ENCODE measurements at places on chromosomes 16 and 17.

DNA sequence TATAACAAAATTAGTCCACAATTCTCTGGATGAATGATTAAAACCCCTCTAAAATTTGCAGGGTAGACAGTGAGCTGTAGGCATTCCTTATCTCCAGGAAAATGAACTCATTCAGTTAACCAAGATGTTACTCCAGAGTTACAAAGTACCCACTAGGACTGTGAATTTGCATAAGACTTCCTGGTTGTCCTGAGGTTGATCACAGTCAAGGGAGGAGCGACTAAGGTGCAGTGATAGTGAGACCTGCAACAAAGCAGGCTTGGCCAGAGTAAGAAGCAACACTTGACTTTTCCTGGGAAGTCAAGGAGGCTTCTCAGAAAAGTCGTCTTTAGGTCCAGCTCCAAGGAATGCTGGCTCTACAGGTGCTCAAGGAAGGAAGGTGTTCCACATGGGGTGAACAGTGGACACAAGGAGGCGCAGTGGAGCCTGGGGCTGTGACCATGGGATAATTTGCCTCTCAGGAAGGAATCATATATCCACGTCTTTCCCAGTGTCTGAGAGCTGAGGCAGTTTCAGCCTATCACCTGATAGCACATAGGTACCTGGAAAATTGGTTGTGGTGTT lies 821.1 kb upstream of the EEF2KMT start:
- DNase-seq, result no peak

DNA sequence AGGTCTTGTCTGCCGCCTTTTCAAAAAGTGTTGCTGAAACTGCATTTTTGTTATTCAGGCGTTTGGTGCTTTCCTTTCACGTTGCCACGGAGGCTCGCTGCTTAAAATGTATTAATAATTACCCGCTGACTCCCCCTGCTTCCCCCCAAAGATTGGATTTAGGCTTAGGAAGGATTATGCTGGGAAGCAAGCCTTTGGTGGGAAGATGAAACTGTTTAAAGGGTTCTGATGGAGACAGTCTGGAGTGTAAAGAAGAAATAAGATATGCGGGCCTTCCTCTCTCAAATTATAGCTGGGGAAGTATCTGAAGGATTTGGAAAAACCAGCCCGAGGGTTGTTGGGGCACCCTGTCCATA lies 1.1 kb downstream of the KSR1 start:
- DNase-seq, result no peak

DNA sequence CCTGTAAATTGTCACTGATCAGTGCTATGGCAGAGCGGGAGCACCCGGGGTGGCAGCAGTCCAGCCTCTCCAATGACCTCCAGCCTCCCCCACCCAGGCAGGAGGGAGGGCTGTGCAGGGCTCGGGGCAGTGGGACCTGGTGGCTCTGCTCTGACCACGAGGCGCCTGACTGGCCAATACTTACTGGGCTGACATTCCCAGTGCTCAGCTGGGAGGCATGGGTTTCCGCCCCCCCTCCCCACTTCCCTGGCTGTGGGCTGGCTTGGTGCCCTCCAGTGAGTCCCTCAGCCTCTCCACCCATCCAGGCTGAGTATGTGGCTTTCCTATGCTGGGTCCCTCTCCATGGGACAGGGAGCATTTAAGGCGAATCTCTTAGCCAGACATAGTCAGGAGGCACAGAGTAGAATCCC lies 2.7 kb downstream of the SOCS3 start:
- no peak for DNase-seq

DNA sequence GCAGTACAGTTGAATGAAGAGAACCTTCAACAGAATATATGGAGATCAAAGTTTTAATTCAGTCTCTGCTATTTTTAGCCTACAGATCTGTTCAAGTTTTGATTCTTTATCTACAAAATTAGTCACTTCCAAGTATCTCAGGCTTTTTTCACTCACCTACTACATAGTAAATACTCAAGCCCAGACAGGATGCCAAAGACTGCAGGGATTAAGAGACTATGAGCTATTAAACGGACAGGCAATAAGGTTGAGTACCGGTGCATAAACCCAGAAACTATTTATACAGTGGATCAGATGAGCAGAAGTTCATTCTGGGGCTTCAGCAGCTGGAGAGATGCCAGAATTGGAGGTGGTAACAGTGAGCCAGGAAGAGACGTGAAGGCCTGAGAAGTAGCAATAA lies 18.7 kb upstream of the OR3A1 start:
- no peak for DNase-seq

- peak; percentile 15 for DNase-seq
Observed at GRCh38 chr16:10668322-10669045, 26.2 kb downstream of the TEKT5 start.

GRCh38 chr17:27560668-27561067 lies 70.3 kb upstream of the LGALS9 start:
- no peak for DNase-seq

- DNase-seq, result no peak
Observed at GRCh38 chr16:53912155-53912554, 208.2 kb downstream of the FTO start.

- no peak for DNase-seq
Observed at GRCh38 chr17:17051380-17051779, 9.1 kb downstream of the MPRIP start.

- no peak for DNase-seq
Observed at GRCh38 chr16:59356144-59356543, 622.0 kb upstream of the GOT2 start.

DNA sequence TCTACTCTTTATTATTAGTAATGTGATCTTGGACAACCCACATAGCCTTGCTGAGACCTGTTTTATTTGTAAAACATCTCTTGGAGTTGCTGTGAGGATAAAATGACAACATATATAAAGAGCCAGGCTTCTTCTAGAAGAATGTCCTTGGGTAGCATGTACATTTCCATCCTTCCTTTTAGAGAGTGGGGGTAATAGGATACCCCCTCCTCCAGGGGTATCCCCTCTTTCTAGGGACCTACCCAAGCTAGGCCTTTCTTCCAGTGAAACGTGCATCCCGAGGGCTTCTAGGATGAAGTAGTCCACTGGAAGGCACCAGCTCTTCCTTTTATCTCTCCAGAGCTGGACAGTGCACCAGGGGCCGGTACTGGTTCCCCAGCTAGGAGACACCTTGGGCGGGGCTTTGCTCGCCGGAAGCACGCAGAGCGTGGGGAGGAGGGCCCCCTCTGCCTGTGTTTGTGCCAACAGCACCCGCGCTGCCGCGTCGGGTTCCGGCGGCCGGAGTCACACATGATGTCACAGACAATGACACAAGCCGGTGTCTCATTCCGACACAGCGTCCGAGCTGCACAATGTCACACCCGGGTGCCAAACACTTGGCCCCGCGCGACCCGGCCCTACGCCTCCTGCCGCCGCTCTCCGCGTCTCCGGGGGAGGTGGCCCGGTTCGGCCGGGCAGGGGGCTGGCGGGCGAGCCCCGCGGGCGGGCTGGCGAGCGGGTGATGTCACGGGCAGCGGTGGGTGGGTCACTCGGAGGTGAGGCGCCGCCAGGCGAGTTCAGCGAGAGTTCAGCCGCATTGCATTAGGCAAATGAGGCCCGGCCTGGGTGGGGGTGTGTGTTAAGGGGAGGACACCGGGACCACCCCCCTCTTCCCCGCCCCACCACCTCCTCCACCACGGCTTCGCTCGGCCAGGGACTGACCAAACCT lies 23.4 kb downstream of the GJD3 start:
- peak; percentile 79 for DNase-seq

DNA sequence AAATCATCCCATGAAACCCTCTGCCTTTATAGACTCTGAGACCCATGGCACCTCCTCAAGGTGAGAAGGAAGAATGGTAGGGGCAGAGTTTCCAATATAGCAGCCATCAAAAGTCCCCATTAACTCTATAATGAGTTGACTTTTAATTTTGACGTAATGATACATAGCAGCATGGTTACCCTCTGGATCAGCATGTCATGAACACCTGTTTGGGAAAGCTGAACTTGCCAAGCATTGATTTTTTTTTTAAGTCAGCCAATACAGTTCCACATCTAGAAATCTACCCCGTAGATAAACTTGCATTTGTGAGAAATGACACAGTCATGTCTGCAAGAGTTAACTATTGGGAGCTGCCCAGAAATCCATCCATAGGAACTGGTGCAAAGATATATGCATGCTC lies 191.8 kb downstream of the TMEM114 start:
- DNase-seq, result no peak

- no peak for DNase-seq
Observed at GRCh38 chr17:75514919-75515495, 330 bp downstream of the CASKIN2 start.

GRCh38 chr17:68319410-68320162 lies 28.3 kb downstream of the ARSG start:
- no peak for DNase-seq

- DNase-seq, result no peak
Observed at GRCh38 chr17:50332196-50332595, 13.7 kb upstream of the XYLT2 start.

DNA sequence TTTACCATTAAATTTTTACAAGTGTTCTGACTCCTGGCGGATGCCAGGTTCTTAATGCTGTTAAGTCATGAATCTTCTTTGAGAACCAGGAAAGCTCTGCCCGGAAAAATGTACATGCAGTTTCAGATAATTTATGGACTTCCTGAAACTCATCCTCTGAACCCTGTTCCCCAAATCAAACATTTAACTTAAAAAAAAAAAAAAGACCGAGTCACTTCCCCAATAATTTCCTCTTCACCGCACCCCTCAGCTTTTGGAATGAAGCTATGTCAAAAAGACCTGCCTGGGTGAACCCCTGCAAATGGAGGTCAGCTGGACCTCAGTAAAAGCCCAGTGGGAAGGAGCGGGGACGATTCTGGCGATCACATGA lies 15.0 kb downstream of the ZNF232 start:
- DNase-seq, result no peak

DNA sequence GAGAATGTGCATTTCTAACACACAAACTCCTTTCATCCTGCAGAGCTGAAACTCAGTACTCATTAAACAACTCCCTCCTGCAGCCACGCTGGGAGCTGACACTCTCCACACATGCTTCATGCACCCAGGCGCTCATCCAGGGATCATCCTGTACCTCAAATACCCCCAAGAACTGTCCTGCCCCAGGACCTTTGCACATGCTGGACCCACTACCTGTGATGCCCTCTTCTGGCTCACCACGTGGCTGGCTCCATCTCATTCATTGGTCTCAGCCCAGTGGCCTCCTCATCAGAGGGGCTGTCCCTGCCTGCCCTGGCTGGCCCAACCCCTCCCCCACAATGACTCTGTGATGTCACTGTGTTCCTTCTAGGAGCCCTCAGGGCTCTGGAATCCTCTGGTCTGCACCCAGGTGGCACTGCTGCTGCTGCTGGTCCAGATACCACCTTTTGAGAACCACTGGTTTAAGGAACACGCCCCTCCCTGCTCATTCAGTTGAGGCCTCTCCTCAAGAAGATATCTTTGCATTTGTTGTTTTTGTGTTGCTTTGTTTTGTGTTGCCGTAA lies 160.9 kb upstream of the FOXF1 start:
- no peak for DNase-seq

GRCh38 chr17:49987681-49988441 lies 7.2 kb downstream of the DLX3 start:
- no peak for DNase-seq

GRCh38 chr16:11254913-11255736 lies 879 bp downstream of the SOCS1 start:
- peak; percentile 50 for DNase-seq

GRCh38 chr16:57115168-57115513 lies 22.8 kb downstream of the CPNE2 start:
- no peak for DNase-seq

GRCh38 chr17:55343900-55344513 lies 77.6 kb downstream of the MMD start:
- DNase-seq, result no peak

GRCh38 chr17:66552371-66552770 lies 250.0 kb downstream of the PRKCA start:
- no peak for DNase-seq

DNA sequence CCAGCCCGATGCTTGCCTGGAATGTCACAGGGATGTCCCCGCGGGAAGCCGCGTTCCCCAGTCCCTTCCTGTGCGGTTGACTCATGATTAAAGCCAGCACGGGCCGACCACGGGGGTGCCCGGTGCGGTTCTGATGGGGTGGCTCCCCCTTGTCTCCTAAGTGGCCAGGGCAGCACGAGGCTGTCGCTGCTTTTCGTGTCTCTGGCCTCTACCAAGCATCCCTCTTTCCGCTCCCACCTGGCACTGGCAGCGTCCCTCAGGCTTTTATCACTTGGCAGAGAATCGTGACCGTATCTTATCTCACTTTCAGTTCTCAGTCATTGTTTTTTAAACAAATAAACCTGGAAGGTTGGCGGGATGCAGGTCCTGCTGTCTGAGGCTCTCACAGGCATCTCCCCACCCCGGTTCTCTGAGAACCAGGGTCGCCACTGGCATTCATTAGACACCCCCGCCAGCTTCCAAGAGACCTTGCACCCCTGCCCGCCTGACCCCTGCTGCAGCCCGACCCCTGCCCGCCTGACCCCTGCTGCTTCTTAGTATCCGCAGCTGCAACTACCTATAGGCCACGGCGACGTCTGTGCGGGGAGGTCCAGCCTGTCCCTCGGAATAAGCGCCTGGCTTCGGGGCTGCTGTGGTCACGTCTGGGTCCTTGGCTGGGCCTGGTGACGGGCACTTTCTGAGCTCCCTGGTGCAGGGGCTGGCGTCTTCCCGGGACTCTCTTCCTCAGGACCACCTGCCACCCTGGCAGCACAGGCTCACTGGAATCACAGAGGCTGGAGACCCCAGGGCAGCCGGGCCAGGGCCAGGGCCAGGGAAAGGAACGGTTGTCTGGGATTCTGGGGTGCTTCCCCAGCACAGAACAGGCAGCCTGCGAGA lies 7.5 kb downstream of the C1QTNF8 start:
- DNase-seq, result no peak

GRCh38 chr17:53794875-53795274 lies 27.9 kb upstream of the KIF2B start:
- DNase-seq, result no peak

- DNase-seq, result no peak
Observed at GRCh38 chr17:32940706-32941390, 12.9 kb downstream of the TMEM98 start.

- DNase-seq, result no peak
Observed at GRCh38 chr16:72844225-72844920, 203.6 kb downstream of the ZFHX3 start.

GRCh38 chr16:85697431-85697830 lies 8.7 kb upstream of the GINS2 start:
- DNase-seq, result no peak

DNA sequence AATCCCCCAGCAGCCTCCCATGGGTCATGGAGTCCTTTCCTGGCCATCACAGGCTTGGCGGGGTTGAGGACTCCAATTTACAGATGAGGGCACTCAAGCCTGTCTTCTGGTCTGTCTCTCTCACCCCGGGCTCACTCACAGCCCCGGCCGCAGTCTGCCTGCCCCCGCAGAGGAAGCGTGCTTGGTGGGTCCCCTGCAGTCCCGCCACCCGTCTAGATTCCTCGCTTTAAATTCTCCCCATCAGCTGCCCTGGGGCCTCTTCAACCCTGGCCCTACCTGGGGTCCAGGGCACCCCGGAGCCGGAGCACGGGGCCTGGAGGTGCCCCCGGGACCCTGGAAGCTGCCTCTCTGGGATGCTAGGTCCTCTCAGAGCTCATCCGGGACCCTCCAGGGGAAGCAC lies 92.9 kb downstream of the ENGASE start:
- DNase-seq, result no peak

GRCh38 chr17:17781591-17782496 lies 54.9 kb downstream of the SREBF1 start:
- DNase-seq, result peak; percentile 79

Measured in muscle of arm (tissue), 14 donors.